ENCODE measurements at places on chromosomes 6 and 20.
A peak's percentile ranks its signal among the peaks of the same experiment; 100 is the strongest.

DNA sequence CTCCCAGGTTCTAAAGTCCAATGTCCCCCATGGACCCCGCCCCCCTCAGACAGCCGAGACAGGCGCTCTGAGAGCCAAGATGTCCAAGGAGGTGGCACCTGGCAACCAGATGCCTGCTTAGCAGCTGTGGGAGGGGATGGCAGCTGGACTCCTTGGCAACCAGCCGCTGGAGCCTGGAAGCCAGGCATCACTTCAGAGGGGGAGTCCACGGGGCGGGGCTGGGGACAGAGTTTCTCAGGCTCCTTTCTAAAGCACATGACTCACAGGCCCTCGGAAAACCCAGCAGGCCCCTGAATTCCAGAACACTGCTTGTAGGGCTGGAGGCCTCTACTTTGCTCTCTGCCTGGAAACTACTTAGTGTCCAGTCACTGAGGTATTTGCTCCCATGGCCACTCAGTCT is 51.5 kb downstream of the PREX1 start:
- no peak for DNase-seq

DNA sequence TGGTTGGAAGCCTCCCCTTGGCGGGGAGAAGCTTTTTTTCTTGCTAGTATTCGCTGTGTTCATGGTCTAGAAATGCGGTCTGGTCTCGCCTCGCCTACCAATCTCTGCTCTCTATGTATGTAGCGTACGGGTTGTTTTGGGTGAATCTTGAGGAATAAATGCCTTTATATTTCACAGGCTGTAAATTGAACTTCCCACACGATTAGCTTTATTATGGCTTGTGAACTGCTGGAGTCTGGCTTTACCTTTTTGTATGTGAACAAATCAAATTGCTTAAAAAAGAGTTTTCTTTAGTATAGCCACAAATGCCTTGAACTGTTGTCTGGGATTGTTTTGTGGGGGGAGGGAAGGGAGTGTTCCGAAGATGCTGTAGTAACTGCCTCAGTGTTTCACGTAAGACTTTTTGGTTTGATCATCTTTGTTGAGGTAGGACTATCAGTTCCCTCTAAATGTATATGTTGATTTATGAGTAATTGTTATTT is 2.2 kb downstream of the INSM1 start:
- no peak for DNase-seq

DNA sequence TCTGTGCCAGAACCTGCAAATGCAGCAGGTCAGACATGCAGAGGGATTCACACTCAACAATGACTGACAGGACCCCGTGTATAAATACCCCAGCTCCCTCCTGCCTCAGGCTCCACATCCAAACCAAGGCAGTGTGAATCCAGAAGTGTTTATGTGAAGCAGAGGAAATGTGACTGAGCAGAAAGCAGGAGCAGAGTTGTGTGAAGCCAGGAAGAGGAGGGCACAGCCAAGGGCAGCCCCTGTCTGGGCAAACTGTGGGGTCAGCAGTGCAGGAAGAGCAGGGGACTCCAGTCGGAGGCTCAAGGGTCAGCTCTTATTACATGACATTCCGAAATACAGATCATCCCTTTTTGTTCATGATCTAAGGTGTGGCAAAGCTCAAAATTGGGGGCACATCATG is 19.3 kb upstream of the ENTPD6 start:
- no peak for DNase-seq

- no peak for DNase-seq
Observed at GRCh38 chr6:110529907-110530306, 53.5 kb upstream of the SLC22A16 start.

GRCh38 chr6:132400883-132401617 is at the start of gene MOXD1:
TSS of gene MOXD1 (minus strand) at chr6:132401475. CDS start at chr6:132401426, 49 bp downstream.
- DNase-seq, result peak; percentile 58

DNA sequence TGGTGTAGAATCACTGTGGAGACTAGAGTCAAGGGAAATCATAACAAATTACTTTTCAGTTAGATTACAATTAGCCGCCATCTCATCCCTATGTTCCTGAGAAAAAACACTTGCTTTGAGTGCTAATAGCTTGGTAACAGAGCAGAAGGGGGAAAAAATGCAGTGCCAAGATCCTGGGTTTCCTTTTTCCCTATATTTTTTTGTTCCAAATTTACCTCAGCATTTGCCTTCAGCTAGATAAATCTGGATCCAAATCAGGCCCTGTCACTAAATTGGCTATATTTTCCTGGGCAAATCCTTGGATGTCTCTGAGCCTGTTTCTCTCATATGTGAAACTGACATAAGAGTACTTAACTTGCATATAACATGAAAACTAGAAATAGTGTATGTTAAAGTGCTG is 86.0 kb downstream of the TENT5A start:
- DNase-seq, result no peak

DNA sequence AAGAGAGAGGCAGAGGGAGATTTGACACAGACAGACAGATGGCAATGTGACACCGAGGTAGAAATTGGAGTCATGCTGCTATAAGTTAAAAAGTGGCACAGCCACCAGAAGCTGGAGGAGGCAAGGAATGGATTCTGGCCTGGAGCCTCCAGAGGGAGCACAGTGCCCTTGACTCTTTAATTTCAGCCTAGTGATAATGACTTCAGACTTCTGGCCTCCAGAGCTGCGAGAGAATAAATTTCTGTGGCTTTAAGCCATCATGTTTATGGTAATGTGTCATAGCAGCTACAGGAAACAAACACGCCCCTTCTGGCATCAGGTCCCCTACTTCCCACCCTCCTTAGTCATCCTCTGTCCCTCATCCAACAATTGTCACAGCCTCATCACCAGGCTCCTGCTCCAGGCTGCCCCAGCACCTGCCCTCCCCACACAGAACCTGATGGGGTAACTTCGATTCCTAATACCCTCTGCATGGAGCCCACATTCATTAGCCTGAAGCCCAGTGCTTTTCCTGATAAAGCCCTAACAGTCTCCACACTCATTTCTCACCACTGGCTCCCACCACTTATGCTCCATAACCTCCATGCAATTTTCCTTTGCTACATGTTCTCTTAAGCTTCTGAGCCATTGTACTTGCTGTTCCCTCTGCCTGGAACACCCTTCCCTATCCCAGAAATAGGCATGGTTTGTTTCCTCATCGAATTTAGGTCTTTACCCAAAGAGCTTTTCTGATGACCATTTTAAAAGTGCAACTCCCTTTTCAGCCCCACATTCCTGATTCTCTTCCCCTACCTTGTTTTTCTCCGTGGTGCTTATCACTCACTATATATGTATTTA is 69.7 kb upstream of the TOX2 start:
- DNase-seq, result peak; percentile 4
